ENCODE measurements at places on chromosomes 12 and 14.
A peak's percentile ranks its signal among the peaks of the same experiment; 100 is the strongest.

DNA sequence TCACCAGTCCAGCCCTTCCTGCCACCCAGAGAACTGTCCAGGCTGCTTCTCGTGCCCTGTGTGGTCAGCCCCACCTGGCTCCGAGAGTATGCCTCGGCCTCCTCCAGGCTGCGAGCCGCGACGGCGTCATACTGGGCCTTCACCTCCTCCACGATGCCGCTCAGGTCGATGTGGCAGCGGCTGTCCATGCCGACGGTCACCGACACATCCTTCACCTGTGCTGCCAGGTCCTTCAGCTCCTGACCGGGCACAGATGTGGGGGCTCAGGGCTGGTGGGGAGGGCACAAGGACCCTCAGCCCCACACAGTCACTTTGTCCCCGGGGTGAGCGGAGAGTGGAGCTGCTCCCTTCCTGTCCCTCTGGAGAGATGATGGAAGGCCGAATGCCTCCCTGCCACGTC, 18.3 kb downstream of the KRT80 start:
- DNase-seq: no peak

DNA sequence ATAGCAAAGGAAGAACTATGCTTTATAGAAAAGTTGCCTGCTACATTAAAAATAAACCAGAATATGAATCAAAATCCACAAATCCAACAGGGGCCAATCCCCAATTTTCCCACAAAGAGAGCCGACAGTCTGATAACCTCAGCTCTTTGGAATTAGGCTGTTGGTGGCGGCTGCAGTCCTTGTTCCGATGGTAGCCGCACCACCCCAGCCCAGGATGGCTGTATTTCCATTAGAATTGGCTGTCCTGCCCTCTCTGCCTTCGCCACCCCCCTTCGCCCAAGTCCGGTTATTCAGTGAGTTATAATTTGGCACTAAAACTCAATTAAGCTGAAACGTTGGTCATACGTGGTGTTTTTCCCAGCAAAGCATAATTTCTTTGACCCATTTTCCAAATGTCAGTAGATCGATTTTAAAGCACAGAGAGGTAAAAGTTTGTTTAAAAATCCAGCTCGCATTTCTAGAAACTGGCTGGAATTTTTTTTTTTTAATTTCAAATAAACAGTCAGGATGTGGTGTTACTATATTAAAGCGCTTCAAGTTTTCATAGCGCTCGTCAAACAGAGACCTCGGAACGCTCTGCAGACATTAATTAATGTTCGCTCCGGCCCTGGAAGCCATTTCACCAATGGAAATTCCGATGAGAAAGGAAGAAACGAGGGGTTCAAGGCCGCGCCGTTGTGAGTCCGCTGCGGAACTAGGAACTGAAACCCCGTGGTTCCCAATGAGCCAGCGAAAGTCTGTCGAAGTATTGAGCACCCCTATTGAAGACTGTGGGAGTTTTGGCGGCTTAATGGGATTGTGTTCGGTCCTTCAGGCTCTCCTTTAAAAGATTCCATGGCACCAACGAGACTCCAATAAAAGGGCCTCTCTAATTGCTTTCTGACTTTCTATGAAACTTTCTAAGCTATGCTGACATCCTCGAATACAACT, 104.8 kb upstream of the DIO3 start:
- DNase-seq: no peak

GRCh38 chr14:53011053-53011462, 60.2 kb upstream of the FERMT2 start:
- DNase-seq: peak; percentile 94

DNA sequence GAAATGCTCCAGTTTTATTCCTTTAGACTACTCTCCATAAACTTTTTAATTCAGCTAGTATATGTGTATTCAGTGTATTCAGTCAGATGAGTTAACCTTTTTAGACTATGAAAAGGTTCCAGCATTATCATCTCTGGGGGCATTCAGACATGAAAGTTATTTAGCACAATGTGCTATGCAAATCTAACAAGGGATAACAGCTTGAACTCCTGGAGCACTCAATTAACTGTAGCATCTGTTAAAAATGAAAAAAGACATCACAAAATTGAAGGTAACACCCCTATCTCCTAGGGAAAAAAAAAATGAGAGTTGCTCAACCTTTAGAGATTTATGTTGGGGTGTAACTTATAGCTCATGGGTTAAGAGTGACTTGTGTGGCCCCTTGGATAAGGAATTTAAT, 211.5 kb downstream of the PHLDA1 start:
- DNase-seq: no peak

DNA sequence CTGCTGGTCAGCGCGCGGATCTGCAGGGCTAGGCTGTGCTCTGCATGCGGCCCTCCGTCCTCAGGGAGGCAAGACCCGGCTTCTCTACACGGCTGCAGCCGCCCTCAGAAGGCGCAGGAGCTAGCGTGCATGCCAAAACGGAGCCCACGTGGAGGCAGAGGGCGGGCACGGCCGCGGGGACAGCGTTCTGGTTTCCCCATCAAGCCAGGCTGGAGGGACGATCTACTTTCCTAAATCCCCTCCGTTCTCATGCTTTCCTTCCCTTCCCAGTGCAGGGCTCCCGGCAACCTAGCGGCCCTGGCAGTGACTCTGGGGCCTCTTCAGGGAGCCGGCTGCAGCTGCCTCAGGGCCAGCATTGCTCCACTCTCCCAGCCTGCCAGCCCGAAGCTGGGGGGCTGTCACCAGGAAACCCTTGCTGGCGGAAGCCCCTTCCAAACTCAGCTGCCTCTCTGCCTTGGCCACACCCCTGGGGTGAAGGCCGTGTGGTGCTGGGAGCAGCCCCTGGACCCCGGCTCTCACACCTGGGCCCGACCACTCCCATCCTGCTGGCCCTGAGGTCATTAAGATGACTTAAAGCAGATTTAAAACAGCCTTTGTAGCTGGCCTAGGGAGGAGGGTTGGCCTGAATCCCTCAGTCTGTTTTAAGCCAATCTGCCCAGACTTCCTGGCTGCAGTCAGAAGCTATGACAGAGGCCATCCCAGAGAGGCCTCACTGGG, 9.2 kb upstream of the GOLGA3 start:
- DNase-seq: no peak

DNA sequence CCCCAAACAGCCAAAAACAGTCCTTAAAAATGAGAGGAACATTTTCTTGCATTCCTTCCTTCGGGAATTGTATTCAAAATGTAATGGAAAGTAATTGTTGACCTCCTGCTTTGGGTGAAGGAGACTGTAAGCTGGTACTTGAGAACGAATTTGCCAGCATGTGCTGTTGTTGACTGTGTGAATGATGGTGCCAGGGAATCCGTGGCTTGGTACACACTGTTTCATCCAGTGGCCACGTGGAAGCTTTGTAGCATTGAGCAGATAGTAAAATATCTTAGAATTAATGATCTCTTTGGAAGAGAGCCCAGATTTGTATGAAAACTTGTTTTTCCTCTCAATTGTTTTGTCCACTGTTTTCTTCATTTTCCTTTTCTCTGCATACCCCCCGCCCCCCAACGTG, 1.7 kb downstream of the ASCL4 start:
- DNase-seq: no peak
